CD4-positive, alpha-beta T cell treated with Interleukin-15 for 4 hours (primary cell): ENCODE measurements at places on chromosomes 11 and 22.

DNA sequence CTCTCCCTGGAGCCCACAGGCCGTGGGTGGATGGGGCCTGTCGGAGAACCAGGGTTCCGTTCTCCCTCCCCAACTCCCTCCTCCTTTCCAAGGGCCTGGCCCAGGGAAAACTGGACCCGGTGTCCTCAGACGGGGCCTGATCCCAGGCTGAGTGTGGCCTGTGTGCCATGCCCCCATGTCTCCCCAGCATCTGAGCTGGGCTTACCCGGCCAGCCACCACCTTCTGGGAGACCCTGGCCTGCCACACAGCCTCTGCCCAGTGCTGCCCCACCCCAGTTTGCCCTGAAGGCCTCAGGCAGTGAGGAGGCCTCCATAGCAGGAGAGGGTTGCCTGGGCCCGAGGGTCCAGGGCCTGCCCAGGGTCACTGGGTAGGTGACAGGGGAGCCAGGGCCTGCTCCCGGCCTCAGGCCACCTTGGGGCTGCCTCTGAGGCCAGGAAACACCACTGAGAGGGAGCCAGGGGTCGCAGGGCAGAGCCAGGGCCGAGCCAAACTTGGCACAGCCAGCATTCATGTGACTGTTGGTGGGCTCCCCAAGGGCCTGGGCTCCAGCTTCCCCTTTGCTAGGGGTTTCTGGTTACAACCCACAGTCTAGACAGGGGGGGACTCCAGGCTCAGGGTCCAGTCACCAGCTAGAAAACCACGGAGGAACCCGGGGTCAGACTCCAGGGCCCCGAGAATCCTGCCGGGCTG, 590 bp upstream of the IFITM10 start:
- no peak for DNase-seq

DNA sequence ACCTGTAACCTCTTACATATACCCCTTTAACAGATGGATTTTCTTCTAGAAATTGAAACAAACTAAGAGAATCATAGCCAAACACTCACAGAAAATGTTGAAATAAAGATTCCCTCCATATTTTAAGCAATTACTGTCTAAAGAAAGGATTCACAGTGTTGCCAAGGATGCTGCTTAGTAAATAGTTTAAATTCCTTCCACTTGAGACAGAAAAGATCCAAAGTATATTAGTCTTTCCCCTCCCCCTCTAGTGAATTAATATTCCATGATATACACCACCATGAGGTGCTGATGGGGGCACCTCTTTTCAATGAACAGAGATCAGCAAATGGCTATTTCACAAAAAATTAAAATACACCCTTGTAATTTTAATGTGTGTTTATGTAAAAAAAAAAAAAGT, 186.8 kb downstream of the SOX6 start:
- DNase-seq = no peak

DNA sequence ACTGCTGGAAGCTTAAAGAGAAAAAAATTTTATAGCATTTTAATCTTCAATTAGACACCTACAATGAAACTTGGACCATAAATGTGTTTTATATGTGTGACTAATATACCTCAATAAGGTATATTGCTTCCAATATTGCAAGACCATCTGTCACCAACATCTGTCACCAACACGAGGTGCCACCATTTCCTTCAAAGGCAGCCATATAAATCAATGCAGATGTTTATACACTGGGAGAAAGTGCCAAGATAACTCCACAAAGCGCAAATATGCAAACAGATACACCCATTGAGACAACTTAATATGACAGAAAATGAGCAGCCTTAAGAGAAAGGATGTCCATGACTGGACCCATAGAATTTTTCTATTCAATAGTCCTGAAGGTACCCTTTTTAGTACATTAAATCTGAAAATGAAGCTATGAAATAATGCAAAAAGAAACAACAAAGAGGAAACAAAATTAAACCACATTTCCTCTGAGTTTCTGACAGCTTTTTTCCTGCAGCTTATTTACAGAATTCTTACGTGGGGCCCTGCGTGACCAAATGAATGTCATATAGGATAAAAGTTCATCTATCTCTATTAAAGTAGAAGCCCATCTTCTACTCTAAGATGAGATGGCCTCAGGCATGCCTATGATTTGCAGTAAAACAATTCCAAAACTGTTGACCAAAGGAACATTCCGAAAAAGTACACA, 12.5 kb downstream of the MPZL3 start:
- no peak for DNase-seq

GRCh38 chr22:49413551-49413950, 414.1 kb downstream of the BRD1 start:
- no peak for DNase-seq

DNA sequence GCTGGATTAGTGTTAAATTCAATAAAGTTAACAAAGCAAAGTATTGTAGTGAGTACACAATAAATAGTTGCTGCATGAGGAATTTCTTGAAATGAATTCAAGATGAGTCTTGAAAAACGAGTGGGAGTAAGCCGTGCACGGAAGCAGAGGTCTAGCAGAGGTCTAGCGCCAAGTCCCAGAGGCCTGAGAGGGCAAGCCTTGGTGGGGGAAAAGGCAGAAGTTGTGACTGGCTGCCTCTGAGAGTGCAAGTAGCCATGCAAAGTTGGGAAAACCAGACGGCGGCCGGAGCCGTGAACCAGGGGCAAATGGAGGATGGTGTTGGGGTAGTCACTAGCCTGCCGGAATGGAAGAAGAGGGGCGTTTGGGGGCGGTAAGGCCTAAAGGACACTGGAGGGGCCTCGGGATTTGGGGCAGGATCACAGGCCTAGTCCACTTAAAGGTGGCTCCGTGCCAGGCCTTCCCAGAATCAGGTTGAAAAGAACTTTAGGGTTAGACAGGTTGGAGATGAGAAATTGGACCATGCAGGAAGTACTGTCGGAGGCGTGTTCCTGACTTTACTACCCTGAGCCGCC, 379 bp upstream of the SLC3A2 start:
- DNase-seq = no peak

DNA sequence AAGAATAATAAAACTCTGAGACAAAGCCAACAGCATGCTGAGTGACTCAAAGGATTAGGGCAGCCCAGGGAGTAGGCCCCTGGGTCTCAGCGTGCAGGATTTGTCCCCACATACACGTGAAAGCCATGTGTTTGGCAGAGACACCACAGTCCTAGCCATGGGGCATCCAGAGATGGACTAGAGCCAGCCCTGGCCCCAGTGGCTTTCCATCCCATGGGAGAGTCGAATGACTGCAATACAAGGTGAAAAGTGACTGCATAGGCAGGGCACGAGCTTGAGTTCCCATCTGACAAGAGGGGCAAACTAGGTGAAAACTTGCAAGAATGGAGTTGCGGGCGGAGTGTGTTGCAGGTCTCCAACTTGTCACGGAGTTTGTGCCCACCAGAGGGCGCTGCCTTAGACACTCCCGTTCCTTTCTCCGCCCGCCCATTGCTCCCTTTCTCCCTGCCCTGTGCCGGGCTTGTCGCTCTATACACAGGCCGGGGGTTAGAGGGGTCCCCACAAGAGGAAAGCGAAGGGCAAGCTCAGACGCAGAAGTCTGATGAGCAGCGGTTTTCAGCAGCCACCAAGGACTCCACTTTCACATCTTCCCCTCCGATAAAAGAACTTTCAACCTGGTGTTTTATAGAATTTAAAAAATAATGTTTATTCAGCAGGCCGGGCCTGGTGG, 24.2 kb downstream of the TSKU start:
- peak; percentile 40 for DNase-seq

DNA sequence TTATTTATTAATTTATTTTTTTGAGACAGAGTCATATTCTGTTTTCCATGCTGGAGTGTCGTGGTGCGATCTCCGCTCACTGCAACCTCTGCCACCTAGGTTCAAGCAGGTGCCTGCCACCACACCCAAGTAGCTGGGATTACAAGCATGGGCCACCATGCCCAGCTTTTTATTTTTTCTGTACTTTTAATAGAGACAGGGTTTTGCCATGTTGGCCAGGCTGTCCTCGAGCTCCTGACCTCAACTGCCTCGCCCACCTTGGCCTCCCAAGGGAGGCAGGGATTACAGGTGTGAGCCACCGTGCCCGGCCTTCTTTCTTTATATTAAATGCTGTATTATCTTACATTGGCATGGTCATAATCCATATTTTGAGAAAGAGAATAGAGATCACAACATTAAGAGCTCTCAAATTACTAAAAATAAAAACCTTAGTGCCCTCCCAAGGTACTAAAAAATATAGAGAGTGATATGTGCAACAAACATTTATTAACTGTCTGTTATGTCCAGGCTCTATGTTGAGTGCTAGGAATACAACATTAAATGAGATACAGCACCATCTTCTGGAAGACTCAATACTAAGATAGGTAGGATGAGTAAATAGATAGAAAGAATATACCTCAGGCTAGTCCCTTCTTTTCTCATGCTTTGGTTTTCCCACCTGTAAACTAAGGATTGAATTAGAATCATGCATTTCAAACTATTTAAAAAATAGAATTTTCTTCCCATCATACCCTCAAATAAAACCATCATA, 84.1 kb downstream of the BBOX1 start:
- DNase-seq = no peak

DNA sequence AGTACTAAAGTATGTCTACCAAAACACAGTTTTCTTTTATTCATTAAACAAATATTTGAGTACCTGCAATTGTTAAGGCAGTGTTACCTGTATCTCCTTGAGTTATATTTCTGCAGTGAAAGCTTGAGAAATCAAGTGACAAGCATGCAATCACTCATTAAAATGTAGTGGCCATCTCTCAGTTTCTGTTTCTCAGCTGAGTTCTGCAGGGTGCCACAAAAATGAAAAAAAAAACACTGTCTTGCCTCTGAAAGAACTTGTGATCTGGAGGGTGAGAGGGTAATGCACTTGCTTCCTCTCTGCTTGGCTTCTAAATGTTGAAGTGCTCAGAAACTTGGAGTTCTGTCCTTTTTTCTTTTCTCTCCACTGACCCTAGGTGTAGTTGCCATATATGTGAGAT, 6.8 kb downstream of the QSER1 start:
- no peak for DNase-seq

DNA sequence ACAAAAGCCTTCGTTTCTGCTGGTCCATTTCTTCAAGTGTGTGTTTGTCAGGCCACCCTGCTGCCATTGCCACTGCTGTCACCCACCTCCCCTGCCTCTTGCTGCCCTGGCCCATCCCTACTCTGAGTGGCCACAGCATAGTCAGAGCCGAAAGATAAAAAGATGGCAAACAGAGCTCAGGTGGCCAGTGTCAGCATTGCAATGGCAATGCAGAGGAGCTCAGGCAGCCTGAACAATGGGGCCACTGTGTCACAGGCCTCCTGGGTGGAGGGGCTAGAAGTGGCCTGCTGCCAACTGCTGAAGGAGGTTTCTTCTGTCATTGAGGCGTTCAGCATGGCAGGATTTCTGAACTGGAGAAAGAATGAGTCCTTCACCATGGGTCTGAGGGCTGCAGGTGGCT, 137.1 kb downstream of the CSNK2A3 start:
- no peak for DNase-seq

DNA sequence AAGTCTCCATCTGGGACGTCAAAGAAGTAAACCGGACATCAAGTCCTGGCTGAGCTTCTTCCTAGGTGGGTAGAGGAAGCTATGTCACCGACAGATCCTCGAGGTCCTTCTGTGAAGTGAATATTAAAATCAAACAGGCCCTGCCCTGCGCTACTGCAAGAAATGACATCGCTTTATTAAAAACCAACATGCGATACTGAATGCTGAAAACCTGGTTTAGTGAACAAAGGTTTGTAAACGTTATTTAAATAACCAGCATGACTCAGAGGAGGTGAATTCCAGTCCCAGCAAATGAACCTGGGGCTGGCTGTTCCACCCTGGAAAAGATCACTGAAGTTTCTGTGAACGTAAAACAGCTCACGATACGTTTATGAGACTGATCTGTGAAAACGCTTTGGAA, 645 bp downstream of the RTCB start:
- DNase-seq = peak; percentile 30

GRCh38 chr11:83827520-83827919, 541.4 kb upstream of the CCDC90B start:
- DNase-seq = no peak

DNA sequence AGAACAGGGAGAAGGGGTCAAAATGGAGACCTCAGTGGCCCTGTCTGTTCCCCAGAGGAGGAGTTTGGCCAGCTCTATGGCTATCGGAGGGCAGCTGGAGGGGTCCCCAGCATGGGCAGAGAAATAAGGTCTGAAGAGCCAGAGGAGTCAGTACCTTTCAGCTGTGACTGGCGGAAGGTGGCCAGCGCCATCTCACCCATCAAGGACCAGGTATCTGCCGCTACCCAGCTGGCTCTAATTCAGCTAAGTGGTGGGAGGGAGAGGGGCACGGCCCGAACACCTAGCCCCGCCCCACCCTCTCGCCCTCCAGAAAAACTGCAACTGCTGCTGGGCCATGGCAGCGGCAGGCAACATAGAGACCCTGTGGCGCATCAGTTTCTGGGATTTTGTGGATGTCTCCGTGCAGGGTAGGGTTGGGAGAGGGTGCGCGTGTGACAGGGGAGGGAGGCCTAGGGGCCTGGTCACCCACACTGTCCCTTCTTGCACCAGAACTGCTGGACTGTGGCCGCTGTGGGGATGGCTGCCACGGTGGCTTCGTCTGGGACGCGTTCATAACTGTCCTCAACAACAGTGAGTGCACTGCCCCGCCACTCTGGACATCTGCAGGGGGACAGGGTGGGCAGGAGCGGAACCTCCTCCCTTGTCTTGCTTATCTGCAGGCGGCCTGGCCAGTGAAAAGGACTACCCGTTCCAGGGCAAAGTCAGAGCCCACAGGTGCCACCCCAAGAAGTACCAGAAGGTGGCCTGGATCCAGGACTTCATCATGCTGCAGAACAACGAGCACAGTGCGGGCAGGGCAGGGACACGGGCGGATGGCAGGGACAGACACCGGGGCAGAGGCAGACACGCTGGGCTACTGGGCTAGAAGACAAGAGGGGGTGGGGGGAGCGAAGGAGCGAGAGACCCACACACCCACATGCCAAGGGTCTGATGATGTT, 2.8 kb downstream of the CTSW start:
- DNase-seq = no peak

DNA sequence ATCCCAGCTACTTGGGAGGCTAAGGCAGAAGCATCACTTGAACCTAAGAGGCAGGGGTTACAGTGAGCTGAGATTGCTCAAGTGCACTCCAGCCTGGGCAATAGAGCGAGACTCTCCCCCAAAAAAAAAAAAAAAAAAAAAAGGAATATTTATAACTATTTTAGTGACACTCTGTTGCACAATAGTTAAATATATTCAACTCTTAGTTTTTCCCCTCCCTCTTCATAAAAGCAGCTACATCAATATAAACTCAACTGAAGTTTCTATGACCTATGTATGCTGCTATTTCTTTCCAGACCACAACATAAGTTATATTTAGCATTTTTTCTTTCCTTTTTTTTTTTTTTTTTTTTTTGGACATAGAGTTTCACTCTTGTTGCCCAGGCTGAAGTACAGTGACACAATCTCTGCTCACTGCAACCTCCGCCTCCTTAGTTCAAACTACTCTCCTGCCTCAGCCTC, 19.2 kb downstream of the CELF1 start:
- no peak for DNase-seq
